Activated T-helper 1 cell treated with anti-CD3 and anti-CD28 coated beads, Interleukin-12 subunit alpha, Interleukin-12 subunit beta, Interleukin-2, Interleukin-4 antibody, amounts not matched to agents 30 ng/mL and 10 ng/mL and 1 ng/mL, durations not matched to agents 14 hours and 24 hours and 36 hours (primary cell): ENCODE measurements at places on chromosomes 16 and 17. TPM values are rescaled to one million over a fixed set of nuclear protein-coding genes. Genes with fewer than 3 reads are reported as not detected.

The FBXO39 gene
- 0.29 TPM in 1 of 2 replicates, not detected in the other for total RNA-seq

The CCDC40 gene
- 0.15 and 0.16 TPM in 2 replicates for total RNA-seq

The KRTAP4-9 gene
- not detected in 2 replicates for total RNA-seq

DNA sequence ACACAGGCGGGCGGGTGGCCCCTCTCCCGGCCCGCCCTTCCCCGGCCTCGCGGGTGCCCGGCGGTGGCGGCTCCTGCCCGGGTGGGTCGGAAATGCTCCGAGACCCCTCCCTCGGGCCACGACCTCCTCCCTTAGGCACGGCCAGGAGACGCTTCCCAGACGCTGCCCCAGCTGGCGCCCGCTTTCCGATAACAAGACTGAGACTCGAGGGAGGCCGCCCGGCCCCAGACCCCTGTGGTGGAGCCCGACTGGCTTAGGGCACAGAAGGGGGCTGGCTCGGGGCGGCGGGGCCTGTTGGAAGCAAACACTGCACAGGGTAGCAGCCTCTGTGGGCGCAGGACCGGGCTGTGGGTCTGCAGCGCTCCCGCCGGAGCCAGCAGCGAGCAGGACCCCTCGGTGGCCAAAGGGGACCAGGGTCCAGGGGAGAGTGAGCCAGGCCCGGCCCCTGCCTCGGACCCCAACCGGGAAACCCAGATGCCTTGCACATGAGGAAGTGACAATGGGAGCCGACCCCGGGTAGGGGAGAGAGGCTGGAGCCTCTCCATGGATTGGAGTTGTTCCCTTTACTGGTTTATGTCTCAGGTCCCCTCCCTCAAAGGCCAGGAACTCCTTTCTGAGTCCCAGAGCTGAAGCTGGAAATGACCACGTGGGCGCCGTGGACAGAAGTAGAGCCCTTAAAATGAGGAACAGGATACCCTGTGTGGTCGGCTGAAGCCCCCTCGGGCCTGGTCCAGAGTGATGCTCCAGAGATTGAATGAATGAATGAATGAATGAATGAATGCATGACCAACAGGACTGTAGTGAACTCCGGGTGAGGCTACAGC lies 19.8 kb upstream of the ADCY7 start:
- DNase-seq = no peak
- peaks cover 6% of the 10 kb centered on the region for H3K27me3 ChIP-seq
- no peaks in the 10 kb centered on the region for H3K36me3 ChIP-seq
- peaks cover 16% of the 10 kb centered on the region for H3K4me1 ChIP-seq
- H3K27ac ChIP-seq = no peak overlapping the region

DNA sequence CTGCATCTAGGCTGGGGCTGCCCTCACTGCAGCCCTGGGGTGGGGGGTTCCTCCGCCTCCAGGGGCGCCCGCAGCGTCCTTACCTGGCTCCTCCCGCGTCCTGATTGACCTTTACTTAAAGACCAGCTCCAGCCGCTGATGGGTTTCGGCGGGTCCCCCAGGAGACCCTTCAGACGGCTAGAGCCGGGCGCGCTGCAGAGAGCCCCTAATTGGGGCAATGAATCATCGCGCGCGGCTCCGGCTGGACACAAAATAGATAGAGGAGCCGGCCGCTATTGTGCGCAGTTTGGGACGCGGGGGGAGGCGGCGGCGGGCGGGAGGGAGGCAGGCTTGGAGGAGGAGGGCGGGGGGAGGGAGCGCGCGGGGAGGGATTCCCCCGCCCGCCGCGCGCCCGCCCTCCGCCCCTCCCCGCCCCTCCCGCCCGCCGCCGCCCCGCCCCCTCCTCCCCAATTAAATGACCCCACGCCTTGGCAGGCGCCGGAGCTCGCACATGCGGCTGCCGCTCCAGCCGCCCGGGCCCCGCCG lies 56.5 kb upstream of the CIBAR2 start:
- H3K36me3 ChIP-seq = no peaks in the 10 kb centered on the region
- no peaks in the 10 kb centered on the region for H3K4me1 ChIP-seq

DNA sequence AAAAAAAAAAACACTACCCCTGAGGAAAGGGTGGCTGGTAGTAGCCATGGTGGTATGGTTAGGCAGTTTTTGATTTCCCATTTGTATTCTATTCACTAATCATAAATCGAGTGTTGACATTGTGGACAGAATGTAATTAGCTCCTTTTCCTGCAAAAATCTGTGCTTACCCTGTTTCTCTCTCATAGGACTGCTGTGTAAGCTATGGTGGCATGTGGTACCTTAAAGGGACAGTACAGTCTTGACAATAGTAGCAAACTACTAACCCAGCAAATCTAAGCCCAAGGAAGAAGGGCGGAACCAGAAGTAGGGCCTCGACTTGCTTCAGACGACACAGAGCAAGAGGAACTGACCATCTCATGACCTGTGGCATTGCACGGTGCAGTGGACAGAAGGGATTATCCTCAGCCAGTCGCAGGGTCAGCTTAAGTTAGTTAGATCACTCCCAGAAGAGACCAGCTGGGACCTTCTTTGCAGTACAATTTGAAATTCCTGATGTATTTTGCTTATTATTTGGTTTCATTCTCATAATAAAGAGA lies 36.3 kb downstream of the POLR3E start:
- H3K27ac ChIP-seq = no peak overlapping the region
- H3K4me1 ChIP-seq = peaks cover 19% of the 10 kb centered on the region
- H3K27me3 ChIP-seq = no peaks in the 10 kb centered on the region
- H3K4me3 ChIP-seq = no peak overlapping the region

- H3K27ac ChIP-seq = no peak overlapping the region
- no peaks in the 10 kb centered on the region for H3K4me1 ChIP-seq
- DNase-seq = no peak
- H3K36me3 ChIP-seq = no peaks in the 10 kb centered on the region
- no peaks in the 10 kb centered on the region for H3K27me3 ChIP-seq
Observed at GRCh38 chr16:52050418-52050817, 496.5 kb downstream of the TOX3 start.

DNA sequence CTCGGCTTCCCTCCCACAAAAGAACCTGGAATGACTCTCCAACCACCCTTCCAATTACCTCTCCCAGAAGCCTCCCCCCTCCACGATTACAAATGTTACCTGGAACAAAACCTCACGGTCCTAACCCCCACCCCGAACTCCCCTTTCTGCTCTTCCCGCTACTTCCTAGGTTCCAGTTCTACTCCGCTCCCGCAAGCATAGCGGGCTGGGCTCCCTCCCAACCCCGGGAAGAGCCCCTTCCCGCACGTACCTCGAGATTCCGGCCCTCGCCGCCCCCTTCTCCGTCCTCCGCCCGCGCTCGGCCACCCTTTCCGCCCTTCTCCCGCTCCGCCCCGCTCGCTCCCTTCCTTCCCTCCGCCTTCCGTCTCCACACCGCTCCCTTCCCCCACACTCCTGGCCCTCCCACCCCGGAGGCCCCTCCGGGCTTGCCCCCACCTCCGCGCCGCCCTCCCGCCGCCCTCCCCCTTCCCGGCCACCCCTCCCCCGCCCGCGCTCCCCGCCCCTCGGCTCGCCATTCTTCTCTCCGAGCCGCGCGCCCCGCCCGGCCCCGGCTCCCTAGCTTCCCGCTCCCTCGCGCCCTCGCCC lies 457 bp downstream of the CHTF8 start:
- peak overlapping the region; percentile 92 for H3K27ac ChIP-seq
- DNase-seq = peak; percentile 61
- peaks cover 22% of the 10 kb centered on the region for H3K36me3 ChIP-seq

The SMIM36 gene
- total RNA-seq = not detected in 2 replicates

The SMIM5 gene
- 0.05 TPM in 1 of 2 replicates, not detected in the other for total RNA-seq

DNA sequence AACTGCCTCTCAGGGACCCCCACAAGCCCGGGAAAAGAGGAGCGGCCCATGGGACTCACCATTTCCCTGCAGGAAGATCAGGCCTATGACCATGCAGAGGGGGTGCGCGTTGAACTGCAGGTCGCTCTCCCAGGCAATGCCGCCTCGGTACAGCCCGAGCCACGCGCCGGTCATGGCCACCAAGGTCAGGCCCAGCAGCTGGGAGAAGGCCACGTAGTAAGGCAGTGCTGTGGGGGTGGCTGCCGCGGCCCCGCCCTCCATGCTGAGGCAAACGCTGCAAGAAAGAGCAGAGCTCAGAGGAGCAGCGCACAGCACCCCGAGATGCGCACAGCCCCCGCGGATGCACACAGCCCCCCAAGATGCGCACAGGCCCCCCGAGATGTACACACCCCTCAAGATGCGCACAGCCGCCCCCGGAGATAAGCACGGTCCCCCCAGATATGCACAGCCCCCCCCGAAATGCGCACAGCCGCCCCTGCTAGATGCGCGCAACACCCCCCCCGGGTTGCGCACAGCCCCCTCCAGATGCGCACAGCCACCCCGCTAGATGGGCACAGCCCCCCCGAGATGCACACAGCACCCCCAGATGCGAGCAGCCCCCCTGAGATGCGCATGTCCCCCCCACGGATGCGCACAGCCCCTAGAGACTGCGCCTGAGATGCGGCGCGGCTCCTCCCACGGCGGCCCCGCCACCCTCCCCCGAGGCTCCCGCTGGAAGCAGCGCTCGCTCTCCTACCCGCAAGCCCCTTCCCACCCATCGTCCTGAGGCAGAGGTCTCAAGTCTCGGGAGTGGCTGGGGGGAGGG lies 8.6 kb downstream of the CYB561 start:
- peaks cover 5% of the 10 kb centered on the region for H3K36me3 ChIP-seq
- no peak for DNase-seq
- H3K4me1 ChIP-seq = peaks cover 51% of the 10 kb centered on the region

DNA sequence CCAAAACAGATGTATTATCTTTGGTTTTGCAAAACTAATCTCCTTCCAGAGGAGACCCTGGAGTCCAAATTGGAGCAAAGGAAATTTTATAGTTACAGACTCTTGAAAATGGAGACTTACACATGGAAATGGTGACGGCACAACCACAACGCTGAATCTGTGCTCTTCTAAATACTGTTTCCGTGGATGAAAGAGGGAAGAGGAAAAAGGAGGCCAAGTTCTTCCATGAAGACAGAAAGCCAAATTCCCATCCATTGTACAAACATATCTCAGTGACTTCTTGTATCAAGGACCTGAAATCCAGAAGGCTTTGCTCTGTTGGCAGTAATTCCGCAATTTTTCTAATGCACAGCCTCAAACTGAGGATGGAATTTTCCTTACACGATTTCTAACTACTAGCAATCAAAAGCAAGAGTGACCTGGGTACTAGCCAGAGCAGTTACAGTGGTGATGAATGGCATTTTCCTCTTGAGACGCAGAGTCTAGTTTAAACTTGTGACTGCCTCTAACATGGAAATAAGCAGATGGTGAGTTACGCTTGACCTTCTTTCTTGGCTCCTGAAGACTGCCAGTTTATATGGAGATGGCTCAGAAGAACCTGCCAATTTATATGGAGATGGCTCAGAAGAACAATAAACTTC lies 38.5 kb downstream of the VPS53 start:
- peaks cover 12% of the 10 kb centered on the region for H3K36me3 ChIP-seq
- H3K4me1 ChIP-seq = peaks cover 5% of the 10 kb centered on the region
- H3K4me3 ChIP-seq = no peak overlapping the region
- no peak overlapping the region for H3K27ac ChIP-seq
- DNase-seq = no peak

The NOXO1 gene
- total RNA-seq = 0.24 TPM in 1 of 2 replicates, not detected in the other

DNA sequence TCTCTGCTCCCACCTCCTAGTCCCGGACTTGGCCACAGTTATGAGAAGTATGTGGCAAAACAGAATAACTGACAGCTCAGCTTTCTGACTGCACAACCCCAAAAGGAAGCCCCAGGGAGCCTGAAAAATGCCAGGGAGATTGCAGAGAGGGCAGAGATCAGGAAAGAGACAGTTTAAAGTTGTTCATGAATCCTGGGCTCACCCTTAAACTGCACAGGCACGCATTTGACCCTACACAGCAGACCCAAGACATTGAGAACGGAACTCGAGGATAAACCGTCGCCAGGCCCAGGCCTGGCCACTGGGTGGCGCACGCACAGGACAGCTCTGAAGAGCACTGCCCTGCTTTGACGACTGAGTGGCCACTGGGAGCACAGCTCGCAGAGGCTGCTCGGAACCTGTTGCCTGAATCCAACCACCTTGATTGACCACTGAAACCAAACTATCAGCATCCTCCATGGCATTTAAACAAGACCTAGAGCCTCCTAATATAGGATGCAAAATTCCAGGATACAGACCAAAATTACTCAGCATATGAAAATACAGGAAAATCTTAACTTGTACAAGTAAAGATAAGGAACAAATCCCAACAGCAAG lies 114.0 kb downstream of the C16orf95 start:
- peak; percentile 36 for DNase-seq
- H3K4me1 ChIP-seq = peaks cover 6% of the 10 kb centered on the region
- no peak overlapping the region for H3K4me3 ChIP-seq
- no peak overlapping the region for H3K27ac ChIP-seq
- H3K27me3 ChIP-seq = peaks cover 9% of the 10 kb centered on the region
